Cerebellar nuclear complex (tissue), 1 donor: ENCODE measurements at places on chromosomes 7 and 10.

DNA sequence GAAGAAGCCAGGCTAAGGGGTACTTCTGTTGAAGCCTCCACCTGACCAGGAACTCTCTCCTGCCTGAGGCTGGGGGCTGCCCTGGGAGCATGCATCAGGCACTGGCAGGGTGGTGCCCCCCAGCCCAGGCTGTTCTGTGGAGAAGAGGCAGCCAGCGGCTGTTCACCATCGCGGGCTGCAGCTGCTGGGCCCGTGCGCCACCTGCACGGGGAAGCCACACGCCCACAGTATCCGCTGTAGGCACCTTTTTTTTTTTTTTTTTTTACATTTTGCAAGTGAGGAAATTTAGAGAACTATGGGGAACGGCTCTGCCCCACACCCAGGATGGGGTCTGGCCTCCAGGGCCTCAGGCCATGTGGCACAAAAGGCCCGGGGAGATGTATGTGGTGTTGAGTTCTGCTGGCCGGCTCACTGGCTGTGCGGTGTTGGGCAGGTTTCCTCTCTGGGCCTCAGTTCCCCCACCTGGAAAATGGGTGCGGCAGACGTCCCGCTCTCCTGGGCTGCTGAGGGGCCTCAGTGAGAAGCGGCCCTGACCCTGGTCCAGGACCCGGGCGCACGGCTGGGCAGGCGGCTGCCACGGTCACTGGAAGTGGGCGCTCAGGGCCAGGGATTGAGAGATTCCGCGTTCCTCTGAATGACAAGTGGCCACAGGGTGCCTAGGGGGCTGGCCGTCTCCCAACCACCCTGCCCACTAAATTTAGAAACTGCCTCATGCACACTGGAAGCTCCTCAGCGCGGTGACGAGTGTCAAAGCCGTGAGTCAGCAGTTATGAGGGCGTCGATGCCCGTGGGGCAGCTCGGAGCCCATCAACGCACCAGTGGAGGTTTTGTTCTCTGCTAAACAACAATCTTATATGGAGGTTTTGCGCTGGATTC lies 8.8 kb upstream of the INTS1 start:
- no peak for DNase-seq

- DNase-seq = no peak
These were observed 16.1 kb upstream of the JMJD1C start for GRCh38 chr10:63481815-63482421.

DNA sequence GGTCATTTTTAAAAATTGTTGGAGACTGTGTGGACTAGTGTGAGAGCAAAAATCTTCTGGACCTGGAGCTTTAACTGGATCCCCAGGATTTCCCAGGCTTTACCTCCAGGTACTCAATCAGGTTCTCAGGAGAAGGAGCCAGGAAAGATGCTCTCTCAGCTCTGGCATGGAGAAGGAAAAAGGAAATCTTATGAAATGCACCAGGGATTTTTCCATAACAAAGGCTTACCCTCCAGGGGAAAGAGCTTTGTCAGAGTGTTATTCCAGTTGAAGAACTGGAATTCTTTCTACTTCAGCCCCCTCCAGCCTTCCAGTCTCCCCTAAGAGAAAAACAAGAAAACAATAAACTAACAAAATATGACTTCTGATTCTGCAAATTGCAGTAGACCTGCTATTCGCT lies 436.7 kb upstream of the ANKRD30A start:
- DNase-seq = no peak

- DNase-seq = no peak
These were observed 196.9 kb upstream of the PPP2R2D start for GRCh38 chr10:131703941-131704340.

DNA sequence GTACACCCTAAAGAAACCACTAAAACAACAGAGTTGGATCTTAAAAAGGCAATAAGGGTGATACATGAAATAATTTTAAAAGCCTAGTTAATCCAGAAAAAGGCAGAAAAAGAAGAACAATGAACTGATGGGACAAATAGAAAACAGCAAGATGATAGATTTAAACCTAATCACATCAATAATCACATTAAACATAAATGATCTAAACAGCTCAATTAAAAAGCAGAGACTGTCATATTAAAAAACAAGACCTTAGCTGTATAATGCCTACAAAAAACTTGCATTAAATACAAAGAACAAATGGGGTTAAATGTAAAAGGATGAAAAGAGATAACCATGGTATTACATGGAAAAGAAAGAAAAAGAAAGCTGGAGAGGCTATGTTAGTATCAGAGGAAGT lies 96.2 kb downstream of the RTKN2 start:
- no peak for DNase-seq

DNA sequence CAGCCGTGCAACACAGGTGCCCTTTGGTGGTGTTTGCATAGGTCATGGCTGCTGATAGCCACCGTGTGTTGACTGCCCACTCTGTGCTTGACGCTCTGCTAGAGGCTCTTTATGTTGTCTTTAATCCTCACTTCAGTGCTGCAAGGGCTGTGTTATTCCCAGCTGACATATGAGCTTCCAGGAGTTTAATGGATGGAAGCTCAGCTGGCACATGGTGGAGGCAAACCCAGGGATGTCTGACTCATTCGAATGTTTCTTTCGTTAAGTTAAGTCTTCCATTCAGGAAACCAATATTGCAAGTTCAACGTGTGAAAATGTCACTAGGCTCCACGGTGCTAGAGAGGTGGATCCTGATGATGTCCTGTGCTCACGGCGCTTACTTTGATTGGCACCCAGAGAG lies 378.4 kb downstream of the DPP6 start:
- DNase-seq = no peak

GRCh38 chr10:10394933-10395658 lies 622.6 kb upstream of the CELF2 start:
- DNase-seq = no peak

DNA sequence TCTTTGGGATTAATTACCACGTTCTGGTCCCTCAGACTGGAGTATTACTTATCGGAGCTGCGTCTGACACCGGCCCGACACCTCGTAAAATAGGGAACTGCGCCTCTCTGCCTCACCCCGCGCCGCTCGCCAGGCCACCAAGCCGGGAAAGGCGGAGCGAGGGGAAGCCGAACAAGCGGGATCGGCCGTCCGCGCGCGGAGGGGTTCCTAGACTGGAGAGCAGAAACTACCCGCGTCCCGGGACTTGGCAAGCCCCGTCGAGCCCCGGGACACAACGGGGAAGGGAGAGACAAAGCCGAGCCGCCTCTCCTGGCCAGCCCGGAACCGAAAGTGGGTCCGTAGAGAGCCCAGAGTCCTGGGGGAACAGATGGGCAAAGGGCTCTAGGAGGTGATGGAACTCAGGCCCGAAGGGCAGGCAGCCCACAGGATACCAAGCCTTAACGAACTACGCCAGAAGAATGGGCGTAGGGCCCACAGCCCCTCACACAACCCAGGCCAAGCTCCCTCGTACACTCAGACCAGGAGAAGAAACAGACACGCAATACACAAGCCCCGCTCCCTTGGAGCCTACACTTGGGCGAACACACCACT lies 6.5 kb downstream of the LBX1 start:
- no peak for DNase-seq

GRCh38 chr10:114995468-114996247 lies 57.7 kb downstream of the TRUB1 start:
- DNase-seq = no peak

GRCh38 chr10:44733501-44734488 lies 177.3 kb upstream of the TMEM72 start:
- no peak for DNase-seq
